ENCODE measurements at places on chromosomes 6 and 20.

DNA sequence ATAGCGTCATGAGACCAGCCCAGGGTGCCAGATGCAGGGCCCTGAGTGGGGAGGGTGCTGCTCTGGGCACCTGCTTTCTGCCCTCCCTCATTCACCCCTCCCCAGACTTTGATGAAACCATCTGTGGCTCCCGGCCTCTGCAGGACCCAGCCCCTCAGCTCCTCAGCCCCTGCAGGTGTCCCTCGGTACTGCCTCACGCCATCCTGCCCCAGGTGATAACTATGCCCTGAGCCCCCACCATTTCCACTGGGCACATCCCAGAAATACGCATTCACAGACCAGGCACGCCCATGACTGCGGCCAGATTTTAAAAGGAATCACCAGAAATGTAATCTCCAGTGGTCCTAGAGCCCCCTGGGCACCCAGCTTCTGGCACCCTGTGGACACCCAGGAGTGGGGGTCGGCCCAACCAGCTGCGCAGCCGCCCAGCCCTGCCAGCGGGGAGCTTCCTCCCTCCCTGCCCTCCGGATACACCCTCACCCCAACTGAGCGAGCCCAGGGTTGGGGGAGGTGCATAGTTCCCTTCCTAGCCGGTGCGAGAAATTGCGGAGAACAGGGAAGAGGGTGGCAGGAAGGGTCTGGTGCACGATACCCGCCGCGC lies 615 bp upstream of the NTSR1 start:
- DNase-seq: peak; percentile 83

GRCh38 chr6:107823047-107823557 lies 1.0 kb downstream of the SCML4 start:
- no peak for DNase-seq

GRCh38 chr6:7021301-7021700 lies 86.5 kb upstream of the RREB1 start:
- no peak for DNase-seq

- DNase-seq: no peak
Measured at GRCh38 chr6:21634582-21634981, 41.0 kb downstream of the SOX4 start.

GRCh38 chr6:13554929-13555333 lies 19.5 kb upstream of the SIRT5 start:
- DNase-seq: peak; percentile 70

- no peak for DNase-seq
Measured at GRCh38 chr6:36284359-36284758, 14.5 kb downstream of the PNPLA1 start.

DNA sequence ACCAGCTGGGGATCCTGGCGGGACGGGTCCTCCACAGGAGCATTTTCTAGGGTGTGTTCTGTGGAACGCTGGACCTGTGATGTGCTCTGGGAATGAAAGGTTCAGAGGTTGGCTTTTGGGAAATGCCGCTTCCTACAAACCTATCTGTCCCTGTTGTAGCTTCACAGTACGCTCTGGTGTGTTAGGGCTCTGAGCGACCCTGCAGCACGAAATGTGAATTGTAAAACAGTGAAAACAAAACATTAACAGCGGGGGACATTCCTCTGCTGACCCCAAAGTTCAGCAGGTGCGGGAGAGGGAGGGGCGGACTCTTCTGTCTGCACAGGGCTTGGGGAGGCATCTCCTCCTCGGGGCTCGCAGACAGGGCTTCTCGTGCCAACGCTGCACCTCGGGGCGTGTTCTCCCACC lies 155.9 kb downstream of the NRN1 start:
- peak; percentile 84 for DNase-seq

- no peak for DNase-seq
Measured at GRCh38 chr6:83804886-83805285, 48.3 kb upstream of the RIPPLY2 start.

GRCh38 chr6:119620846-119621555 lies 271.4 kb upstream of the MAN1A1 start:
- no peak for DNase-seq

GRCh38 chr6:25193460-25194171 lies 85.6 kb upstream of the CARMIL1 start:
- DNase-seq: no peak

Measured in WTC11 (cell line).